ENCODE measurements at places on chromosomes 12 and 14.

GRCh38 chr14:90753456-90754005, 62.7 kb downstream of the TTC7B start:
- DNase-seq, result no peak

DNA sequence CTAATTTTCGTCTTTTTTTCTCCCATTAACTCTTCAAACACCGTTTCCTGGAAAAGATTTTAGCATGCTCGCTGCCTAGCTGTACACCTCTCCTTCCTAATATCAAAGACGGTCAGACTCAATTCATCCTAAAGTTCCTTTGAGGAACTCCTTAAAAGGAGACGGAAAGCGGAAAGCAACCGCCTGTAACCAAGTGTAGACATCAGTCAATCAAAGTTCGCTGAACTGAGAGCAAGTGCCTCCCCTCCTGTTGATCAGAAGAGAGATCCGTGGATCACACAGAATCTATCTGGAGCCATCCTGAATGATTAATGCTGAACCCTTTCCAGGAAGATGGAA, 412 bp upstream of the TEP1 start:
- no peak for DNase-seq

DNA sequence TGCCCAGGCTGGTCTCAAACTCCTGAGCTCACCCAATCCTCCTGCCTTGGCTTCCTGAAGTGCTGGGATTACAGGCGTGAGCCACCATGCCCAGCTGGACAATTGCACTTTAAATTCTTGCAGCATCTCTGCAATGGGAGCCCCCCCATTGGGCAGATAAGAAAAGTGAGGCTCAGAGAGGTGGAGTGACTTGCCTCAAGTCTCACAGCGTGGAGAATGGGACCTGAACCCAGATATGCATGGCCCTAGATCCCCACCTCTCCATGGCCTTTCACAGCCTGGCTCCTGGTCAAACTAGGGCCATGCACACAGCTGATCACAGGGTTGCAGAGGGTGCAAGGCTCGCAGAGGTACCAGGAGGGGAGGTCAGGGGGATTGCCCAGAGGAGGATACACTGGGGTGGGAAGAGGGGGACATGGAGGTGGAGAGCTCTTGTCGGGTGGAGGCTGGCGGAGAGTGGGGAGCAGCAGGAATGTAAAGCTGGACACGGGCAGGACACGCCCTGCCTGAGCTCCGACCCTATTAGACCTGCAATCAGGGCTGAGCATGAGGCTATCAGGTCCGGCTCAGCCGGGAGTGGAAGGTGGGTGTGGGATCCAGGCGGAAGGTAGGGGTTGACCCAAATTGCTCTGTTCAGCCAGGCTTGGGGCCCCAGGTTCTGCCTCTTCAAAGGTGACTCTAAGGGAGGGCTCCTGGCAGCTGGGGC, 6.9 kb downstream of the EXOC3L4 start:
- no peak for DNase-seq

- no peak for DNase-seq
Measured at GRCh38 chr12:8493084-8493483, 20.2 kb upstream of the CLEC4D start.

GRCh38 chr14:105398726-105399465, 558 bp downstream of the TEX22 start:
- DNase-seq, result no peak

DNA sequence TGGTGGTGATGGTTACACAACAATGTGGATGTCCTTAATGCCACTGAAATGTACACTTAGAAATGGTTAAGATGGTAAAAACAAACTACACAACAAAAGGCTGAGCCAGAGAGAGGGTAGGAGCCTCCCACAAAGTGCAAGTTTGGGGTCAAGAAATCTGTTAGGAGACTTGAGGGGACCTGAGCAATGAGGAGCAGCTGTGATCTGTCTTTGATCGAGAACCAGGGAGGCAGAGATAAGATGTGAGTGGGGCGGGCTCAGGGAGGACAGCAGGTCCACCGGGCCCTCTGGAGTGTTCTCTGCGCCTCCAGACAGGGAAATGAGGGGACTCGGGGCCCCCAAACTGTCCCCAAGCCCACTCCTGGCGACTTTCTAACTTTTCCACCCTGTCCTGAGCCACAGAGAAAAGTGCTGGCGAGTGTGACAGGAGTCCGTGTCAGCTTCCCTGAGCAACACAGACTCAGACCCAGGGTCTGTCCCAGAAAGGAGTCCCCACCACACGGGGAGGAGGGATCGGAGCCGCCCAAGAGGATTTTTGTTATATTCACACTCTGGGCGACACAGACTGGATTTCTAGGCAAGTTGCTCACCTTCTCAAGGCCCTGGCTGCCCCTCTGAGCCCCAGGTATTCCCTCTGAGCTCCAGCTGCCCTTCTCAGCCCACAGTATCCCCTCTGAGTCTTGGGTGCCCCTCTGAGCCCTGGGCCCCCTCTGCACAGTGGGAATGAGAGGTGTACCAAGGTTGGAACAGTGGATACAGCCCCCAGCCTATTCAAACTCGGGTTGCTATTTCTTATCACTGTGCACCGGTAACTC, 11.5 kb upstream of the SCARB1 start:
- no peak for DNase-seq

GRCh38 chr12:47189728-47190127, 110.0 kb upstream of the AMIGO2 start:
- DNase-seq, result no peak

DNA sequence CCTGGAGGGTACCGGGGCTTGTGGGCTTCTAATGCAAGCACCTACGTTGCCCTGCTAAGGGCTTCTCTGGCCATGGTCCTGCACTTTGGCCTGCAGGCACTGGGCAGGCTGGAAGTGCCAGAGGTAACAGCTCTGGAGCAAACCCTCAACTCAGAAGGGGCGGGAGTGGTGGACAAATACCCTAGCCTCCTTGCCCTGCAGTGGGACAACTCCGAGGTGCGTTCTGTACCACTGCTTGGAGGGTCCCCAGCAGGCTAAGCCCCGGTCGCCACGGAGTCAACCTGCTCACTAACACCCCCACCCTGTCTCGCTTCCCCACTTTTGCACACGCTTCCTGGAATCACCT, 20.4 kb upstream of the BEGAIN start:
- DNase-seq, result no peak

- no peak for DNase-seq
Measured at GRCh38 chr12:125454291-125454690, 389.1 kb downstream of the AACS start.

DNA sequence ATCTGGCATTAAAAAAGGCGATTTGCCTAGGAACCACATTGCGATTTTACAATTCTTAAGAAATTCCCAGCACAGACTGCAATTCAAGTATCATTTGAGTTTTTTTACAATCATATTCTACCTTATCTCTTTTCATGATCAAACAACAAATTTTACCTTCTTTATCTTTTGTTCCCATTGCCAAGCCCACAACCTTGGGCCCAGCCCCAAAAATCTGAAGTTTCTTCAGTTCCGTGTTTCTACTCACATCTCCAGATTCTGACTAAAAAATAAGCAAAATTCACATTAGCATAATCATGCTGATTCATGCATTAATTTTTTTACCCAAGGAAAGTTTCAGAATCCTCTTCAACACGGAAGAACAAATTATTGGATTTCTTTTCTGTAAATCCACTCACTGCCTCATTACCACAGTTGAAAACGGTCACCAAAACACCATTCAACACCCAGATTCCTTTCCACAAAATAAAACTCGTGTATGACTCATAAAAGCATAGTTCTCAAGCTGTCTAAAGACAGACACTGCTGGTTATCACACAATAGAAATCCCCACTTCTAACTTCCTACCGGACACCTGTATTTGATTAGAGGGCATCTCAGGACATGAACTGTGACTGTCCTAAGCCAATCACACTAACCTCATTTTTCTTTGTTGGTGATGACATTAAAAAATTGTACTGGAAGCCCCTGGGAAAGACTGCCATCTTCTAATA, 32.7 kb downstream of the KDM5A start:
- no peak for DNase-seq

DNA sequence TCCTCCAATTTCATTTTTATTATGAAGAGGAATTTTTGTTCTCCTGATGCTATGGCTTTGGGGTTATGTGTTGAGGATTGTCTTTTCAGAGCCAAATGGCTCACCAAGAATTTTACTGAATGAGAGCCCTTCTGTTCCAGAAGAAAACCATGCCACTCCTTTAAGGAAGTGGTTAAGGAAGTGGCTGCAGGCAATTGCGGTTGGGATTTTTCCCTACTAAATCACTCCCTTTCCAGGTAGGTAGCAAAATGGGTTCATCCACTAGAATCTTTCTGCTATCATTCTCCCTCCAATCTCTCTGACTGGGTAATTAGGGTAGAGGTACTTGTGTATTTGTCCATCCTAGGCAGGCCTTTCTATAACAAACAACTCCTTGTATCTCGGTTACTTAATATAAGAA, 163.1 kb downstream of the TTC8 start:
- no peak for DNase-seq

DNA sequence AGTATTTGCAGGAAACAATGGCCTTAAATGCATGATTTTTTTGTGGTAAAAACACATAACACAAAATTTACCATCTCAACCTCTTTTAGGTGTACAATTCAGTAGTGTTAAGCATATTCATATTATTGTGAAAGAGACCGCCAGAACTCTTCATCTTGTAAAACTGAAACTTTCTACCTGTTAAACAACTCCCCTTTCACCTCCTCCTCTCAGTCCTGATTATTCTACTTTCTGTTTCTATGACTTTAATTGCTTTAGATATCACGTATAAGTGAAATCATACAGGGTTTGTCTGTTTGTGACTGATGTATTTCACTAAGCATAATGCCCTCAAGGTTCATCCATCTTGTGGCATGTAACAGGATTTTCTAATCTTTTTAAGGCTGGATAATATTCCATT, 353.4 kb downstream of the ADAMTS20 start:
- DNase-seq, result no peak

DNA sequence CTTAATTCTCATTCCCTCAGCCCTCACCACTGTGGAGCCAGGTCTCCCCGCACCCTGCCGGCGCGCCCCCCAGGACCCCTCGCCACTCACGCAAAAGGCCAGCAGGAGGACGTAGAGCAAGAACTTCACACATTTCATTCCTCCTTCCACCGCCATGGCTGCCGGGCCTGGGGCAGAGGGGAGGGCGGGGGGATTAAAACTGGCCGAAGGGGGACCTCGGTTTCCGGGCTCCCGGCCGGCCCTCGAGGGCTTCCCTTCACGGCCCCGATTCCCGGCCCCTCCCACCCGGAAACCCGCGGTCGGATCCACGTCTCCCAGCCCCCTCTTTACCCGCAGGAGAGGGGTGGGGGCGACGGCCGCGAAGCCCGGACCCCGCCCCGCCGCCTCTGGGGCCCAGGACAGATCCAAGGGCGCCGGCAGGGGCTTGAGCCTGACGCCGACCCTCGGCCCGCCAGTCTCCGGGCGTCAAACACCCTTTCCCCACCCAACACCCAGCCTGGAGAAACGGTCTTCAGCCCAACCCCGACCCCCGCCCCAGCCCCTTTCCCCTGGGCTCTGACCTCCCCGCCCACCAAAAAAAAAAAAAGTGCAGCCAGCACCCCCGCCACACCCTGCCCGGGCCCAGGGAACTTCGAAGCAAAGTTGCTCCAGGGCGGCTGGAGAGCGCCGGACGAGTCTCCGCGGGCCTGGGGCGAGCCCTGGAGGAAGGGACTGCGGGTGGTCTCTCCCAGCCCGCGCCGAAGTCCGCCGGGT, 447 bp downstream of the CD63 start:
- no peak for DNase-seq

GRCh38 chr14:63578300-63578699, 35.1 kb upstream of the PPP2R5E start:
- no peak for DNase-seq

DNA sequence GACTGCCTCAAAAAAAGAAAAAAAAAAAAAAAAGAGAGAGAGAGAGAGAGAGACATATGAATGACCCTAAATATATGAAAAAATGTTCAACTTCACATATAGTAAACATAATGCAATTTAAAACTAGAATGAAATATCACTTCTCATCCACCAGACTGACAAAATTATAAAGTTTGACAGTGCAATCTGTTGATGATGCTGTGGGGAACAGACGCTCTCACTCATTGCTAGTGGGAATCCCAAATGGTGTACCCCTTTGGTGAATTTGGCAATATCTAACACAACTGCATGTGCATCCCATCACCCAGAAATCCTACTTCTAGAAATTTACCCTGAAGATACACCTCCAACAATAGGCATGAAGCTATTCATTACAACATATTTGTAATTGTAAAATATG, 2.3 kb upstream of the GSG1 start:
- no peak for DNase-seq

GRCh38 chr14:101884089-101884933, 80.1 kb upstream of the DYNC1H1 start:
- DNase-seq, result no peak

DNA sequence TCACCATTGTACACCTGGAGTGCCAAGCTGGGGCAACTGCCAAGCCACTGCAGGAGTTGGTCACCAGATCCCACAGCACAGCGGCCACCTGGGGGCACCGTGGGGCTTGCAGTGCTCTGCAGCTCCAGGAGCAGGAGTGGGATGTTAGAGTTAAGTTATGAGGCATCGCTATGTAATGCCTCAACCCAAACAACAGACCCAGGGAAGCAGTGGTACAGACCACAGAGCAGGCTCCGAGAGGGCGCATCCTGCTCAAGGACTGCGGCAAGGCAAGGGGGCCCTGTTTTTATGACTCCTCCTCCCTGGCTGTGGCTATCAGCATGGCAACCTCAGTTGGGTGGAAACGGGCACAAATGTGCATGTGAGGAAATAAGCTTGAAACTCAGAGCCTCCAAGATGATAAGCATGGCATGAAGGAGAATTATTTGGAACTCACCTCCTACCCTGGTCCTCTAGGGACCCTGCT, 63.1 kb downstream of the ARL6IP4 start:
- DNase-seq, result no peak

DNA sequence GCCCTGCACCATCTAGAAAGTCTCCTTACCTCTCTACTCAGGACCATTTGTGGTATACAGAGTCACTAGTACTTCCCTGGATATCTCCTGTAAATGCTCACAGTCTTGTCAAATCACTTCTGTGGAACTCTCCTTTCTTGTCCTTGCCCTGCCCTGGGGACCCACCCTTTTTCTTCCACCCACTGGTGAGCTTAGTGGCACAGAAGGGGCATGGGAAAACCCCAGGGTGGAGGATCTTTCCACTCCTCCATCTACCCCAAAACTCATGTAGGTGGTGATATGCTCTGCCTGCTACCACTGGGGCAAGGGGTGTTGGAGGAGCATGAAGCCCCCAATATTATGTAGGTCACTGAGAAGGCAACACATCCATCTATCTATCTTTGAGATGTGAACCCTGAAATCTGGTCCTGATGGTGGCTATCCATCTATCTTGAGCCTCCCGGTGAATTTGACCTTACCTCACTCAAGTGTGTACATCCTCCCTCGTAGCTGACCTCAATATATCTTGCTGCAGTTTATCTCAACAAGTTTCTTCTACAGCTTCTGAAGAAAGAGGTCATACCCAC, 943 bp downstream of the TESPA1 start:
- DNase-seq, result no peak

- no peak for DNase-seq
Measured at GRCh38 chr12:85280165-85280983, at the start of gene ALX1. Gene ALX1 (plus strand): TSS chr12:85280220. CDS start chr12:85280262, 42 bp downstream.
